ENCODE measurements at places on chromosomes 2 and 18. TPM values are rescaled to one million over a fixed set of nuclear protein-coding genes. Genes with fewer than 3 reads are reported as not detected.

DNA sequence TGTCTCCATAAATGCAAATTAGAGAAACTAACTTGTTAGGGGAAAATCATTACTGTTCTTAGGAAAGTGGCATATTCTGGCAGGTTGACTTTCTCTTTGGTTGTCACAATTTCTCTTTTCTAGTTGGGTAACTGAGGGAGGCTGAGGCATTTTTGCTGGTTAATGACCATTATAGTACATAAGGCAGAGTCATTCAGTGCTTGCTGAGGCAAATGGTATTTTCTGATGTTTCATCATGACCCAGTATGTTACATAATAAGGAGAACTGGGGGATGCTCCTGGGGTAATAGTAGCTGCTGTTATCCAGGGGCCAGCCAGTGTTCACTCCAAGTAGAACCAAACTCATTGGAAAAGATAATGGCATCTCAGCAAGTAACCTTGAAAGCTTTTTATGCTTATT, 62.3 kb downstream of the ITGA6 start:
- DNase-seq = no peak

DNA sequence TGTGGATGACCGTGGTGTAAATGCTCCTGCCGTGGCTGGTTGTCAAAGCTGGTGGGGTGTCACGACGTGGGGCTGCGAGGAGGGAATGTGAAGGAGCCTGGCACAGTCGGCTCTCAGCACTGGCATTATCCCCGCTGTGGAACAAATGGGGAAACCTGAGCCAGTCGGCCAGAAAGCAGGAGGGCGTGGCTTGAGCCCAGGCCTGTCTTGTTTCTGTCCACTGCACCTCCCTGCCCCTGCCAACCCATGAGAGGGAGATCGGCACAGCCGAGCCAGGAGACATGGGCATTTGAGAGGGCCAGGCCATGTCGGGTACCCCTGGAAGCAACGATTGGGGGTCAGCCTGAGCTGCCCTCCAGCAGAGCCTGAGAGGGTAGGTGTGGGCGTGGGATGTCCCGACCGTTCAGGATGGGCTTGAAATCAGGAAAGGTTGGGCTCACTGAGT, 44.5 kb downstream of the PDIA6 start:
- no peak for DNase-seq

DNA sequence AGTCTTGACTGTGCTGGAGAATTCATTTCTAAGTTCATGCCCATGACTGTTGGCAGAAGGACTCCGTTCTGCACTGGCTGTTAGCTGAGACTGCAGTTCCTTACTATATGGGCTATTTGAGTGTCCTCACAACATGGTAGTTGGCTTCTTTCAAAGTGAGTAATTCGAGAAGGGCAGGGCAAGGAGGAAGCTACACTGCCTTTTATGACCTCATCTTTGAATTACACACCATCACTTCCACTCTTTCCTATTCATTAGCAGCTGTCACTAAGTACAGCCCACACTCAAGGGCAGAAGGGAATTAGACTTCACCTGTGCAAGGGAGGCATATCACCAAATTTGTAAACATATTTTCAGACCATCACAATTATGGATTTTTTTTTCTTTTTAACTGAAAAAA, 55.9 kb upstream of the EPAS1 start:
- DNase-seq = no peak

The OTOS gene
- polyA plus RNA-seq = not detected

DNA sequence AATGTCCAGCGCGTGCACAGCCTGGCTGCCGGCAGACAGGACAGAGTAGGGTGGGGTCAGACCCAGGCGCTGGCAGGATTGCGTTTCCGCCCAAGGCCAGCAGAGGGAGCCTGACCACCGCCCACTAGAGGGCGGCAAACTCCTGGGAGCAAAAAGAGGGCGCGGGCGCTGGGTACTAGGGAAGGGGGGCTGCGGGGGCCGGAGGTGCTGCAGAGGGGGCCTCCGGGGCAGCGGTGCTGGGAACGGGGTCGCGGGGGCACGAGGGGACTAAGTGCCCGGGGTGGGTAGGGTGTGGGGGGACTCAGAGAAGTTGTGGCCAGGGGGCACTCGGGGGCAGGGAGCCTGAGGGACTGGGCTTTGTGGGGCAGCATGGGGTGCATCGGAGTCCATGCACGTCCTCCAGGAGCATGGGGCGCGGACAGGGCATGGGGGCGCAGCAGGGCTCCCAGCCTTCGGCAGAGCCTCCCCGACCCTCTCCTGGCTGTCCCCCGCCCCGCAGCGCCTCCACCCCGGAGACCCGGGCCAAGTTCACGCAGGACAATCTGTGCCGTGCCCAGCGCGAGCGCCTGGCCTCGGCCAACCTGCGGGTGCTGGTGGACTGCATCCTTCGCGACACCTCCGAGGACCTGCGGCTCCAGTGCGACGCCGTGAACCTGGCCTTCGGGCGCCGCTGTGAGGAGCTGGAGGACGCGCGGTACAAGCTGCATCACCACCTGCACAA, 3.2 kb downstream of the TEKT4 start:
- no peak for DNase-seq

- DNase-seq = no peak
Measured at GRCh38 chr18:9755615-9756014, 47.5 kb downstream of the RAB31 start.

- DNase-seq = no peak
Measured at GRCh38 chr2:118121986-118122524, 33.8 kb downstream of the INSIG2 start.

GRCh38 chr2:150729495-150729955, 242.1 kb upstream of the RND3 start:
- DNase-seq = no peak

DNA sequence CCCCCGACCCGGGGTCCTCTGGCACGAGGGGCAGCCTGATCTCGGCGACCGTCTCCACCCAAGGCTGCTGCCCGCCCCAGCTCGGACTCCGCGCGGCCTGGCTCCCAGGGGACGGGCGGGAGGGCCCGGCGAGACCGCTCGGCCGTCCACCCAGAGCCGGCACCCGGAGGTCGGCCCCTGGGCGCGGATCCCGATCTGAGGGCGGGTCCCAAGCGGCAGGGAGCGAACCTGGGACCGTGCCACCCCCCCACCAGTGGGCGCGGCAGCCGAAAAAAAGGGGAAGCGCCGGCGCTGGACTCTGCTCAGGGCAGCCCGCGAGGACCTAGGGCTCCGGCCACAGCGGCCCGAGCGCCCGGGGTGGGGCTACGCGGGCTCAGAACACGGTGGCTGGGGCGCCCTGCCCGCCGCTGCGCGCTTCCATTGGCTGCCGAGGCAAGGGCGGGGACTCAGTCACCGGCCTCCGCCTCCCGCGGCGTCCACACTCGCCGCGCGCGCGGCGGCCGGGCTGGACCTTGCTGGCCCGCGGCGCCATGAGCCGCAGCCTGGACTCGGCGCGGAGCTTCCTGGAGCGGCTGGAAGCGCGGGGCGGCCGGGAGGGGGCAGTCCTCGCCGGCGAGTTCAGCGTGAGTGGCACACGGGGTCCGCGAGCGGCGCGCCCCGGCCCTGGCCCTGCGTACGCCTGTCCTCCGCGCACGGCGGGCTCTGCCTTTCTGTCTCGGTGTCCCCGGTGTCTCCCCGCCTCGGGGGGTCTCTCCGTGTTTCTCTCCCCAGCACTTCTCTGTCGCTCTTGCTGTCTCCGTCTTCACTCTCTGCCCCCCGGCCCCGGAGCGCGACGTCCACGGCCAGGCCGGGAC, at the start of gene PTPN18:
Gene PTPN18 (plus strand): TSS at position 479 of the 854 bp plus-strand sequence. CDS start 52 bp downstream, at position 531.
- peak; percentile 90 for DNase-seq

The ANKRD30B gene
- not detected for polyA plus RNA-seq

The SLC9A4 gene
- not detected for polyA plus RNA-seq

The ATP8B1 gene
- 4.5 TPM for polyA plus RNA-seq

DNA sequence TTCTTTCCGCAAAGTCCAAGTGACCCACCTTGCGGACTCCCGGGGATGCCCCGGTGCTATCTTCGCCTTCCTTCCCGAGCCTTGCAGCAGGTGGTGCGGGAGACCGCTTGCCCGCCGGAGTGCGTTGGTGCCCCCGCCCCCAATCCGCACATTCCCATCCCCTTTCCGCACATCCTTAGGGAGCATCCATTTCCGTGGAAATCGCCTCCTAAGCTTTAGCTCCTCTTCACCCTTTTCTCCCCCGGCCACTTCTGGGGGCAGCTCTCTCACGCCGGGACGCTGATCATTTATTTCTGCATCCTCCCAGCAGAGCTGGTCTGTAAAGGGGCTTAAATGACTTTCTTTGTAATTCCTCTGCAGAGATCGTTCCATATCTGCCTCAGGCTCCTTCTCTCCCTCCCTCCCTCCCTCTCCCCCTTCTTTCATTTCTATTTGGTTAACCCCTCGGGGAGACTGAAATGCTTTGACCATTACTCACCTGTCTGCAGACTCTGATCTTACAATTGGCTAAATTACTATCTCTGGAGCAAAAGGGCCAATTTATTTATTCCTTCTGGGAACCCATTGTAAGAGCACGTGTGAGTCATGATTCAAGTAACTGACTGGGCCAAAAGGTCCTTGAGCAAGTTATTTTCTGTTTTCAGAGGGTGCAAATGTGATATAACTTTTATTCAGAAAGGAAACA, 1.3 kb upstream of the LYPD1 start:
- DNase-seq = no peak

DNA sequence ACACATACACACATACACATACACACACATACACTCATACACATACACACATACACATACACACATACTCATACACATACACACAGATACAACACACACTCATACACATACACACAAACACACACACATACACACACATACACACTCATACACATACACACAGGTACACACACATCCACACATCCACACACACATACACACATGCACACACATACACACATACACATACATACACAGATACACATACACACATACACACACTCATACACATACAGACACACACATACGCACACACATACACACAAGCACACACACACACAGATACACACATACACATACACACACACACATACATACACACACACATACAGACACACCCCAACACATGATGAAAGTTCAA, 729.1 kb upstream of the SOX11 start:
- DNase-seq = no peak

DNA sequence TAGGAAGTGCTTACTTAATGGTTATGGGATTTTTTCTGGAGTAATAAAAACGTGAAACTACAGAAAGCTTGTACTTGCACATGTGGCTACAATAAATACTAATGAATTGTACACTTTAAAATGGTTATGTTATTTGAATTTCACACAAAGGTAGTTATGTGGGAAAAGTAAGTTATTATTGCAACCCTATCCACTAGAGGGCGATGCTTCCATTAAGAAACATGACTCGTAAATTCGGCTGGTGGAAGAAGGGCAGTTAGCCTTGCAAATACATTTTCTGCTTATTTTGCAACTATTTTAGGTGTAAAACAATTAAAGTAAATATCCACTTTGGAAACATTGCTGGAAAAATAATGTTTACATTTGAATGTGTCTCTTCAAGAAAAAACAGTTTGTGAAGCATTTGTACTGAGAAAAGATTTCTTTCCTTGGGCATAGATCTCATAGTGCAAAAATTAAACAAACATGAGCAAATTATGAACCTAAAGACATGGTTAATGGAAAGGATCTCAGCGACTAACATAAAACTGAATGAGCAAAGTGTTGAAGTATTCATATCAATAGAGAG, 68.1 kb upstream of the CSRNP3 start:
- peak; percentile 66 for DNase-seq

The NIFK gene
- polyA plus RNA-seq = 50.4 TPM

DNA sequence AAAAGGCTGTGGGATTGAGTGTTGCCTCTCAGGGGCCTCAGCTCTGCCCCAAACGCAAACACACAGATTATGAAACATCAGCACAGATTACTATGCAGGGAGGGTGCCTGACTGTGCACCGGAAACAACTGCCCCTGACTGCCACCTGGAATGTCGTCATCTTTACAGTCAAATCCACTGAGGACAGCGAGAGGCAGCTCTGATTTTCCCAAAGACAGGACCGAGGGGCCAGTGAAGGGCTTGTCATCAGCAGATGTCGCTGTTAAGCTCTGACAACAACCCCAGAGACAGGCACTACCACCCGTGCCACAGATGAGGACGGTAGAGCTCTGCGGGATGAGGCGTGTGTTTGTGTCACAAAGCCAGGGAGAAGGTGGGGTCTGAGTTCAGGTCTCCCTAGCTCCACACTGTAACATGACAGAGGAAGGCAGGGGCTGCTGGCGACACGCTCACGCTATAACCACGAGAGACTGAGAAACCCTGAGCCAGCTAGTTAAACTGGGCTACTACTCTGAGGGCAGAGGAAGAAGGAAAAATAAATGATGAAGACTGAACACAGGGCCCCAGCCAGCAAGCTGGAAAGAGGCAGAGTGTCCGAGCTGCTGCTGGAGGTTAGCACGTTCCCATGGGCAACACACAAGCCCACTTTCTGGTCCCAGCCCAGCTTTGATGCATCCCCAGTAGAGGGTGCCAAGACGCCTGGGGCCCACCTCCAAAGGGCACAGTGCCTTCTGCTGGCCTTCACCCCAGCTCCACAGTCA, 47.0 kb downstream of the PARD6G start:
- DNase-seq = no peak

The PROM2 gene
- polyA plus RNA-seq = 1.4 TPM

DNA sequence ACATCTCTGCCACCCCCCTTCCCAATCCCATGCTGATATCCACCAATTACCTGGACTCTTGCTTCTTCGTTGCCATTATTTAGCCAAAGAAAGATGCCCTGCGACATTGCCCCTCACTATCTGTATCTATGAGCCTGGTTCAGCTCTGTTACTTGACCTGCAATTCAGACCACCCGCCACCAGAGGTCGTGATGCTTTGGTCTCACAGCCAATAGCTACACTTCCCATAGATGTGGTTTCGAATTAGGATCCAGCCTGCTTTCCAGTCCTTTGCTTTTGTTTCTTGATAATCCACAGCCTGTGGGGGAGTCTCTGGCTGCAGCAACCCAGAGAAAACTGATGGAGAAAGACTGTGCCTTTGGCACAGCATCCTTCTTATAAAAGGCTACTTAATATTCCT, 239.4 kb downstream of the KLHL29 start:
- no peak for DNase-seq

DNA sequence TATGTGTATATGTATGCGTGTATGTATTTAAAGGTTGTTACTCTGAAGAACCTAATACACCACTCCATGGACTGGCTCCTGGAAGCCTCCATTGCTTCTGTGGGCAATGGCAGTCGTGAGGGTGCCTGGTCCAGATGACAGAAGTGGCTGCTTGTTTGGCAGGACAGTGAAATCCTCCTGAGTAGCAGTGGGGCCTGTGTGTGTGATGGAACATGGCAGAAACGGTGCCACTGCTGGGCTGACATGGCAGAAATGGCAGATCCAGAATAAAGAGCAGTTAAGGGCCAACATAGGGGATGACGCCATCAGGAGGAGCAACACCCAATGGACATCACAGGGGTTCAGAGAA, 6.1 kb upstream of the CPLX4 start:
- DNase-seq = no peak

The UGT1A8 gene
- not detected for polyA plus RNA-seq

The SPDYA gene
- polyA plus RNA-seq = 1.5 TPM

The ARID5A gene
- polyA plus RNA-seq = 38.2 TPM
